Stimulated activated CD8-positive, alpha-beta memory T cell treated with anti-CD3 and anti-CD28 coated beads, Interleukin-7, amount 100 ng/mL, for 4 hours (primary cell): ENCODE measurements at places on chromosomes 4 and X.

GRCh38 chr4:143405075-143405730 is 68.5 kb downstream of the GAB1 start:
- DNase-seq: no peak

DNA sequence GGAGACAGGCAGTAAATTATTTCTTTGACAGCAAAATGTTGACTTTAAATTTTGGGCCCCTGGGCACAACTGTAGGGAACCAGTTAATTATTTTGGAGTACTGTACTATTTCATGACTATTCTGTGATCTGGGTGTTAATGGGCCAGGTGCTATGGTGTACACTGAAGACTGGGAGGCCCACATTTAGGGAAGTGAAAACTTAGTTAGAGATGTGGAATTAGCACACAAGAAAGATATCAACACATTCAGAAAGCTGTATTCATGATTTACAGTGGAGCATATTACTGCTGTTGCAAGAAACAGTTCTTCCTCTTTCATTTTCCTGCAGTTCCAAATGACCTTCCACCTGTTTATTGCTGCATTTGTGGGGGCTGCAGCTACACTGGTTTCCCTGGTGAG is 12.4 kb downstream of the PLP1 start:
- no peak for DNase-seq

GRCh38 chrX:34218063-34218462 is 85.9 kb upstream of the FAM47A start:
- DNase-seq: no peak

GRCh38 chr4:5971078-5971450 is 47.2 kb downstream of the C4orf50 start:
- no peak for DNase-seq

- no peak for DNase-seq
Measured at GRCh38 chr4:70197842-70198241, 2.3 kb downstream of the ODAM start.

DNA sequence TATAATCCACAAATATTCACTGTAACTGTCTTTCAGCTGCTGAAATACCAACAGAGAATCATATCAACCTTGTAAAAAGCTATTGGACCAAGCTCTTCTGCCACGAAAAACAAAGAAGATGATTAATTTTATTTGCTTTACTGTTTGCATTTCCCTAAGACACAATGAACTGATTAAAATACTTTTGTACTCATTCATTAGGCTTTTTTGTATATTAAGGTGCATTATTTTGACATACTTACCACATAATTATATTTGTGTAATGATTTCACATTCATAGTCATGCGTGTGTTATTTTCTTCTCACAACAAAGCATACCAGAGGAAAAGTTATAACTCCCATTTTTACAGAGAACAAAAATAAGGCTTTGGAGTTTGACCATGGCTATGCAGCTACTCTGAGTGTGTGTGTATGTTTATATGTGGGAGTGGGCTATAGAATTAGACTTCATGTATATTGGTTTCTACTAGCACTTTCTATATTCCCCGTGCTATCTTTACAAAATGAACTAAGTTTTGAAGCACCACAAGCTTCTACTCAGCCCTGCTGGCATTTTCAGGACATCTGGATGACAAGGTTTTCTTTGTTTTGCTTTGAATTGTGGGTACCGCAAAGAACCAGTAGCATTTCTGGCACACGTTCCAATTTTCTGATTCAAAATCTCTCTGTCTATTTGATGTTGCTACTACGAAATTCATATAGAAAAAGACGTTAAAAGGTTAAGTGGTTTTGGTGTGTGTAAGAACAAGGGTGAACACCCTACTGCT is 11.0 kb upstream of the FGF5 start:
- DNase-seq: no peak

GRCh38 chrX:16023790-16024734 is 99.3 kb upstream of the GRPR start:
- DNase-seq: no peak

DNA sequence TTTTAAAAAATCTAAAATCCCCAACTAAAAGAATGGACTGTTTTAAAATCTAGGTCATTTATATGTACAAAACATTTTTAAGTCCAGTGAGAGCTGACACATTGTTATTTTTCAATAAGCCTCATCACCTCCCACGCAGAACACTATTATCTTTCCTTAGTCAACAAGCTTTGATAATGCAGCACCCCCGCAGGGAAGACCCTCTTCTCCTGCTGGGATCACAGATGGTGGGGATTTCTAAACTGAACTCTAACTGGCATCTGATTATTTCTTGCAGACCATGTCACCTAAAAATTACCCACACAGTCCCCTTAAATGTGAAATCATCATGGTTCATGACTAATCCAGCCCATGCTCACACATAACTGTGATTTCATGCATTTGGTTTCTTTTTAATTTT is 11.6 kb downstream of the SYTL4 start:
- no peak for DNase-seq

DNA sequence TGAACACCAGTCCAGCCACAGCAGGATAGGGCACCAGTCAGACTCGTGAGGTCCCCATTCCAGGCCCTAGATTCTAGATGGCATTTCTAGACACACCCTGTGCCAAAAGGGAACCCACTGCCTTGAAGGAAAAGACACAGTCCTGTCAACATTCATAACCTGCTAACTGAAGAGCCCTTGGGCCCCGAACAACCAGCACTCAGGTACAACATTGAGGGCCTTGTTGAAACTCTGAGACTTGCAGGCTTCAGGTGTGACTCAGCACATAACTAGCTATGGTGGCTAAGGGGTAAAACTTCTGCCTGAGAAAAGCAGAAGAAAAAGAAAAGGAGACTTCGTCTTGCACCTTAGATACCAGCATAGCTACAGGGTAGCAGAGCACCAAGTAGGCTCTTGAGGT is 252.9 kb upstream of the GRID2 start:
- DNase-seq: no peak

GRCh38 chr4:141802333-141802732 is 165.9 kb downstream of the IL15 start:
- DNase-seq: no peak

- no peak for DNase-seq
Measured at GRCh38 chr4:100170986-100171385, 19.3 kb downstream of the DDIT4L start.

DNA sequence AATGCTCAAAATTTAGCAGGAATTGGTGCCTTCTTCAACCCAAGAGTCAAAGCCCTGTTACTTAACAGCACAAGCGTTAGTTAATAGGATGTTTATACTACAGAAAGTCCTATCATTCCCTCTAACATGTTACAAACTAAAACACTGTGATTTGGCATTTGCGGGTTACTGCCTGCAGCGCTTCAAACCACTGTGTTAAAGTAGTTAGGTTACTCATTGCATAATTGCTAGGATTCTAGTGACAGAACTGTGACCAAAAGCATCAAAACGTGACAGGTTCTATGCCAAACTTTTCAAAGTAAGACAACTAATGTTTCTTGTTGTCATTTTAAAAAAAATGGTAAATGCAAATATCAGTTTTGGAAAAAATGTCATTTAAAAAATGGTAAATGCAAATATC is 442.8 kb upstream of the ZFP42 start:
- DNase-seq: no peak

DNA sequence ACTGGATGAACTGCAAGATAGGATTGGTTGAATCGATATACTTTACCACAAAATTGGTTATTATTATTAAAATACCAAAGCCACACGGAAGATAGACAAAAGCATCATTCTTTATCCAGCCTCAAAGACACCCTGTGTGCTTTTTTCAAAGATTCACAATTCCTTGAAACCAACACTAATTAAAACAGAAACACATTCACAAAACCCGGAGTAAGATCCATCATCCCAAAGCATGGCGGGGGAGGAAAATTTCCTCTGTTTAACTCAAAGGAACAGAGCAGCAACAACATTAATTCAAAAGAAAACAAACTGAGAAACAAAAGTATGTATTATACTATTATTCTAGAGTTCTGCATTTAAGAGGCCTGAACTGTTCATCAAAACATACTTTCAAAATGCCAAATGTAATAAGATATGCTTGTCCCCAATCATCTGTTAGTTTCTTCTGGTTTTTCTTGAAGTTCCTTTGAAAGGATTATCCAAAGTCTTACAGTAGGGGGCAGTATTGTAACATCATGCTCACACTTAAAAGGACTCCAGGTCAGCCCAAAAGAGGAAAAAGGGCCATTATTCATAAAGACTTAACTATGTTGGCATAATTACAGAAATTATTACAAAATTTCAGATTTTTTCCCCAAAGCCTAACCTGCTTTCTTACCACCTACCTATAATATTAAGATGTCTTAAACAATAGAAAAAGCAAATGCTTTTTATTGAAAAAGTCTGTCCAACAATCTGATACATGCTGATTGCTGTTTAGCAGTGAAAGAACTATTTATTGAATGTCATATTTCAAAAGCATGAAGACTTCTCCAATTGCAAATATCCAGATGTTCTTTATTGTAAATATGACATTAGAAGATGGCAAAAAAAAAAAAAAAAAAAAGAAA is 168.7 kb downstream of the SCFD2 start:
- no peak for DNase-seq

DNA sequence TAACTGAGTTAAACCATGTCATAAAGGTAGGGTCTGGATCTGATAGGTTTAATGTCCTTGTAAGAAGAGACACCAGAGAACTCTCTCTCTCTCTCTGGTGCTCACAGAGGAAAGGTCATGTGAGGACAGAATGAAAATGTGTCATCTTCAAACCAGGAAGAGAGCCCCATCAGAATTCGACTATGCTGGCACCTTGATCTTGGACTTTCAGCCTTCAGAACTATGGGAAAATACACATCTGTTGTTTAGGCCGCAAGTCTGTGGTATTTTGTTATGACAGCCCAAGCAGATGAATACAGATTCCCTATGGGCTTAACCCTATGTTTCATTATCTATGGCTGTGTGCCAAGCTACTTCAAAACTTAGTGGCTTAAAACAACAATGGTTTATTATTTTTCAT is 105.5 kb upstream of the DDIT4L start:
- DNase-seq: no peak
